ENCODE measurements at places on chromosomes 6 and 20.

DNA sequence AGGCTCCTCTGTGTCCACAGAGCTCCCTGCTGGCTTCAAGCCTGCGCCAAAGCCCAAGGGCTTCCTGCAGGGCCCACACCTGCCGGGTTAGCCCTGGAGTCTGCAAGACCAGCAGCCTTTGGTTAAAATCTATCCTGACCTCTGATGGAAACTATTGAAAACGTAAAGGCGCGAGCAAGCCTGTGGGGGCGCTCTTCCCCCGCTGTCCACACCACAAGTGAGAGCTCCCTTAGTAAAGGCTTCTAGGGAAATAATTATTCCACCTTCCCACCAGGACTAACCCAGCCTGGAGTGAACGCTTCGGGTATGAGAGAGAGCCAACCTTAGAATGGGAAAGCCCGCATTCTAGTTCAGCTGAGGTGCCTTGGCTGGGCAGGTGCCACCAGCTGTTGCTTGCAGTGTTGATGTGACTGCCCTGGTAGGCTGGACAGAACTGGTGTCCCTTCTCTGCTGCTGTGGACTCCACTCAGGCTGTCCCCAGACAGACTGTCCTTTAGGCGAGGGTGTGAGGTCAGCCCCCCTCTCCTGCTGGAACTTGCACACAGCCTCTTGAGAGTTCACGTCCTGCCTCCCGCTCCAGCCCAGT, 68.7 kb downstream of the SYTL3 start:
- DNase-seq = no peak

GRCh38 chr20:57097245-57097915, 169.1 kb downstream of the BMP7 start:
- no peak for DNase-seq

- DNase-seq = no peak
Observed at GRCh38 chr20:47700327-47700726, 85.0 kb downstream of the SULF2 start.

DNA sequence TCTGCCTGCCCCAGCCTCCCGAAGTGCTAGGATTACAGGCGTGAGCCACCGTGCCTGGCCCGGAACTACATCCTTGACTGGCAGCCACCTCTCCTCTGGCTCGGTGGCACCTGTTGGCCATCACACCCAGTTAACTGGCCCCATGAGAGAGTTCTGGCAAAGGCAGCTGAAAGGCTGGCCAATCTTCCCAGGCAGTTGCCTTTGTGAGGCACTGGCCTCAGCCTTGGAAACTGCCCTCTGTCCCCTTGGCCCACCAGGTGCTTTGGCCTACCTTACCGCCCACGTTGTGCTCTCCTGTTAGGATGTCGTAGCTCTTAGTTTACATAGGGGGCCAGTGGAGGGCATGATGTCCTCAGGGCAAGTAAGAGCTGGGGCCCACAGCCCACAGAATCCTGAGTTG, 9.6 kb upstream of the MANBAL start:
- no peak for DNase-seq

GRCh38 chr6:41216616-41217015, 11.5 kb upstream of the TREML4 start:
- DNase-seq = no peak

GRCh38 chr20:62715201-62715600, 6.6 kb downstream of the NTSR1 start:
- no peak for DNase-seq

DNA sequence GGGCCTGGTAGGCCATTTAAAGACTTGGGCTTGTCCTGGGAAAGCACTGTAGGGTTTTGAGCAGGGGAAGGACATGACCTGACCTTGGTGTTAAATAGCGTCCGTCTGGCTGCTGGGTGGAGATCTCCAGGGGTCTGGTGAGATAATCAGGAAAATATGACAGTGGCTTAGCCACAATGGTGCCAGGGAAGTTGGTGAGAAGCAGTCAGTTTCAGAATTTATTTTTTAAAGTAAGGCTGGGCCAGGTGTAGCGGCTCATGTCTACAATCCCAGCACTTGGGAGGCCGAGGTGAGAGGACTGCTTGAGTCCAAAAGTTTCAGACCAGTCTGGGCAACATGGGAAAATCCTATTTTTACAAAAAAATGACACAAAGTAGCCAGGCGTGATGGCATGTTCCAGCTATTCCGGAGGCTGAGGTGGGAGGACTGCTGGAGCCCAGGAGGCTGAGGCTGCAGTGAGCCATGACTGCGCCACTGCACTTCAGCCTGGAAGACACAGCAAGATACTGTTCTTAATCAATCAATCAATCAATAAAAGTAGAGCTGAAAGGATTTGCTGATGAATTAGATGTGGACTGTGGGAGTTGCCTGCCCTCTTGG, 41.4 kb downstream of the BCL2L1 start:
- no peak for DNase-seq

GRCh38 chr6:88705601-88706000, 257.8 kb downstream of the RNGTT start:
- DNase-seq = no peak

- DNase-seq = no peak
Observed at GRCh38 chr6:158799051-158799792, 19.9 kb downstream of the EZR start.

DNA sequence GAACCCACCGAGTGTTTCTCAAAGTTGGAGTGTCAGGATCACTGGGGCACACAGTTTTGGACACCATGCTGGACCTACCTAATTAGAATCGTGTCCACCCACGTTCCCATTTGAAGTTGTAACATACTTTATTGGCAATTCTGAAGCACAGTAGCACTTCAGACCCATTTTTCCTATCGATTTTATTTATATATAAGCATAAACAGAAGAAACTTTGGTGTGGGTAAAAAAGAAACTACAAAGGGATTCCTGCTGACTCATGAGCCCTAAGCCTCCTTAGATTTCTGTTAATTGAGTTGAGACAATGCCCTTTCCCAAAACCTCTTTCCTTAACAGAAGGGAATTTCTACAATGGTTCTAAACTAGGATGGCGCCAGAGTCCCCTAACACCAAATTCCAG, 398.0 kb downstream of the CDKAL1 start:
- DNase-seq = no peak

DNA sequence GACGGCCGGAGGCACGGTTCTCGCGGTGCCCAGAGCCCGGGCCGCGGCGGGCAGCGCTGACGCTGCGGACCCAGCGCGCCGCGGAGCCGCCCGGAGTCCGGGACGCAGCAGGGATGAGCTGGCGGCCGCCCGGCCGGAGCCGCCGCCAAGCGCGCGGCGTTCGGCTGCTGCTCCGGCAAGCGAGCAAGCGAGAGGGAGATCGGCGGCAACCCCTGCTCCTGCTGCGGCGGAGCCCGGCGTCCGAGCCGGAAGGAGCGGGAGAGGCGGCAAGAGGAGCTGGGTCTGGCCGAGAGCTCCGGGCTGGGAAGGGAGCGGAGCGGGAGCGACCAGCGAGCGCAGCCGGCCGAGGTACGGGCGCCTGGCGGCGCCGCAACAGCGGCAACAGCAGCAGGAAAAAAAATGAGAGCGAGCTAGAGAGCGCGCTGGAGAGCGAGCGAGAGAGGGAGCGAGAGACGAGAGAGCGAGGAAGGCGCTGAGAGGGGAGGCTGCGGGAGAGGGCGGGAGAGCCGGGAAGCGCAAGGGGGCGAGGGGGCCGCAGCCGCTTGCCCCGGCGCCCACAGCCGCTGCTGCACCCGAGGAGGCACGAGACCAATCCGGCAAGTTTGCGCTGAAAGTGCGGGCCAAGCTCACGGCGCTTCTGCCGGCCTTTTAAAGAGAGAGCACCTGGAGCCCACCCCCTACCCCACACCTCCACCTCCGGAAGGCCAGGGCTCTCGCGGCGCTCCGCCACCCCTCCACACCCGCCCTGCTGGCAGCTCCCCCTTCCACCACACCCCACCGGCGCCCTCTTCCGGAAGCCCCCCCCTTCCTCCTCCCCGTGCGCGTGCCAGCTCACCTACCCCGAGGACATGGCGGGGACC, 496 bp downstream of the GRM4 start:
- no peak for DNase-seq

- DNase-seq = no peak
Observed at GRCh38 chr6:68572975-68573374, 62.1 kb upstream of the ADGRB3 start.

GRCh38 chr6:142925575-142926110, 19.3 kb downstream of the HIVEP2 start:
- peak; percentile 35 for DNase-seq

DNA sequence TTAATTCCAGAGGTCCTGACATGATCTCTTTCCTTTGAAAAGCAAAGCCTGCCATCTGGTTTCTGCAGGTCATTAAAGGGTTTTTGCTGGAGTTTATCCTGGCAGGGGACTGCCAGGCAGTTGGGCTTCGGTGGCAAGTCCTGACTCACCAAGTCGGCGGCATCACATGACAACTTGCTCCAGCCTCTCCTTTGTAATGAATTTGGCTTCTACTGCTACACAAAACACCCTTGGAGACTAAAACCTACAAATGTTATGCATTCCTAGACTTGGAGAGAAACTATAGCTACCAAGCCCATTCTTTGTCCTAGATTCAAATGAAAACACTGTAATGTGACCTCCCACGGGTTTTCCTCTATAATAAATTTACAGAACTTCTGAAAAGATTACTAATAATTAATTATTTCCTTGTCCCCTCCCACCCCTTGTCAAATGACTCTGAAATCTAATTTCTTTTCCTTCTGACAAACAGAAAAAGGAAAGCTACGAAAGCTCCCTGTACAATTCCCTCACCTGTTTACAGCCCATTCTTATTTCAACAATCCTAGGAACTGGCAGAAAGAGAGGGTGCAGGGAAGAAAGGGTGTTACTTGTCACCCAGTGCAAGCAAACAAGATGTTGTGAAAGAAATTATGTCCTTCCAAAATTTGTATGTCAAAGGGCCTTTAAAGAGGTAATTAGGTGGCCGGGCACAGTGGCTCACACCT, 62.9 kb downstream of the QRSL1 start:
- DNase-seq = no peak

- DNase-seq = no peak
Observed at GRCh38 chr6:24072038-24072746, 53.8 kb upstream of the NRSN1 start.

- DNase-seq = peak; percentile 60
Observed at GRCh38 chr6:145372671-145373151, 362.6 kb downstream of the EPM2A start.

GRCh38 chr6:43355862-43356590, 13.4 kb downstream of the ZNF318 start:
- DNase-seq = no peak

DNA sequence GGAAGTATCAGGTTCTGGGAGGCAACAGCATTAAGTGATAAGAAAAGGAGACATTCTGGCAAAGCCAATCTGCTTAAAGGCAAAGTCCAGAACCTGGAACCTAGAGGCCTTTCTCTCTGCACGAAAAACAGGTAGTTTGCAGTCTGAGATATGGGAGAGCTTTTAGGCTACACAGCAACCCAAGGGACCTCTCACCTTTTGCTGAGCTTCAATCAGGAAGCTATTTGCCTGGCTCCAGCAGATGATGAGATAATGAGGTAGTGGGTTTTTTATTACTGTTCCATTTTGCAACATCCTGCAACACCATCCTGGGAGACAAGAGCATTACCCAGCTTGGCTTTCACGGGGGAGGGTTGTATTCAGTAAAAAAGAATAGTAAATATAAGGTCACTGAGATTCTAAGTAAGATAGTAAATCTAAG, 143.1 kb downstream of the ADGRG6 start:
- no peak for DNase-seq

DNA sequence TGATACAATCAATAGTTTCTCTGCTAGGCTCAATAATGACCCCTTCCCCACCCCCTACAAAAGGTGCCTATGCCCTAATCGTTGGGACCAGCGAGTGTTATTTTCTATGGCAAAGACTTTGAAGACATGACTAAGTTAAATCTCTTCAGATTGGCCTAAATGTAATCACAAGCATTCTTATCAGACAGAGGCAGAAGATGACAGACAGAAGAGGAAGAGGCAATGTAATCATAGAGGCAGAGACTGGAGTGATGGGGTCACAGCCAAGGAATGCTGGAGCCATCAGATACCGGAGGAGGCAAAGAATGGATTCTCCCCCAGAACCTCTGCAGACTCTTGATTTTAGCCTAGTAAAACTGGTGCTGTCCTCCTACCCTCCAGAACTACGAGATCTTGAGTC, 159.3 kb downstream of the EDN1 start:
- DNase-seq = no peak

GRCh38 chr6:90849686-90850085, 262.8 kb upstream of the MAP3K7 start:
- no peak for DNase-seq

- DNase-seq = no peak
Observed at GRCh38 chr20:35260426-35260825, 17.5 kb downstream of the MMP24OS start.

DNA sequence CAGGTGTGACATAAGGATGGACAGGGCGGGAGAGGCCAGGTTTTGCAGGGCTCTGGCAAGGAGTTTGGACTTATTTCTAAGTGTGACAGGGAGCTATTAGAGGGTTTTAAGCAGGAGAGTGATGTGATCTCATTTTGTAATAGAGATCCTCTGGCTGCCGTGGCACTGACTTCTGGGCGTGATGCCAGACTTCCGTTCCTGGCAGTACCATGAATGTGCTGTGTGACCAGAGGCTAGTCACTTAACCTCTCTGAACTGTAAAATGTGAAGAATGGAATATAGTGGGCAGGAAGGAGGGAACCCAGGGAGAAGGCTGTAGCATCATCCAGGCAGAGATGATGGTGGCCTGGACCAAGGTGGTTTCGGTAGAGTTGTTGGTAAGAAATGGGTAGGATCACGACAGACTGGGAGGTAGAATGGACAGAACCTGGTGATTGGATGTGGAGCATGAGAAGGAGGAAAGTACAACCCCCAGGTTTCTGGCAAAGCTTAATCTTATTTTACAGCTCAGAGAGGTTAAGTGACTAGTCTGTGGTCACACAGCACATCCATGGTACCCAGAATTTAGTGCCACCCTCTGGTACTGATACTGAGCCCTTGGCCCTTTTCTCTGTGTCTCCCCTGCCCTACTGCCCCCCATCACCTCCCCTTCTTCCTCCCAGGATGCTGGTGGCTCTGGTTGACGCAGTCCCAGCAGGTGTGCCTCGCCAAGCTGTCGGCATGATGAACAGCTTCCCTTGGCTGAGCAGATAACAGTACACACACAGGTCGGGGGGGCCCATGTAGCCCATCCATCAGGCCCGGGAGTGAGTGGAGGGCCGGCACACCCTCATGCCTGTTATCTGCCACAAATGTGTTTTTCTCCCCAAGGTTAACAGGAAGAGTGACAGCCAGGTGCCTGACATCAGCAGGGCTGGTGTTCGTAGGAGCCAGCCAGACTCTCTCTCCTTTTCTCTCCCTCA, 52.9 kb upstream of the CTNNBL1 start:
- DNase-seq = no peak

Data from CD4-positive, alpha-beta T cell treated with Interleukin-4 for 4 hours (primary cell).